ENCODE measurements at places on chromosomes 16 and 17.
A peak's percentile ranks its signal among the peaks of the same experiment; 100 is the strongest.

DNA sequence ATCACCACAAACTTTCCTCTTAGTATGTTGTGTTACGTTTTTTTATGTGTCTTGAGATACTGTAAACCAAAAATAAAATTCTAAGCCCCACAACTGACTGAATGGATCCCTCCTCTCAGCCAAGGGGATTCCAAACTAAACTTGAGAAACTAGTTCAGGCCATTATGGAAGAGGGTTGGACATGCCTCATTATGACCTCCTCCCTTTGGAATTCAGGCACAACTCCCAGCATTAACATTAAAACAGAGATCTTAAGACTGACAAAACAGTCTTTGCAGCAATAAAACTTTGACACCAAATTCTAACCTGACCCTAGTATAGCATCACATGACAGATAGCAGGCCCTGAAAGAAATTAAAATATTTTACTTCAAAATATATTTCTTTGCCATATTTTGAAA, 51.1 kb upstream of the SLC47A1 start:
- DNase-seq = no peak

GRCh38 chr16:51849715-51850114, 697.2 kb downstream of the TOX3 start:
- DNase-seq = no peak

GRCh38 chr17:78034429-78035091, 76.1 kb downstream of the TNRC6C start:
- no peak for DNase-seq

GRCh38 chr16:25048146-25048618, 33.0 kb upstream of the ARHGAP17 start:
- DNase-seq = no peak

DNA sequence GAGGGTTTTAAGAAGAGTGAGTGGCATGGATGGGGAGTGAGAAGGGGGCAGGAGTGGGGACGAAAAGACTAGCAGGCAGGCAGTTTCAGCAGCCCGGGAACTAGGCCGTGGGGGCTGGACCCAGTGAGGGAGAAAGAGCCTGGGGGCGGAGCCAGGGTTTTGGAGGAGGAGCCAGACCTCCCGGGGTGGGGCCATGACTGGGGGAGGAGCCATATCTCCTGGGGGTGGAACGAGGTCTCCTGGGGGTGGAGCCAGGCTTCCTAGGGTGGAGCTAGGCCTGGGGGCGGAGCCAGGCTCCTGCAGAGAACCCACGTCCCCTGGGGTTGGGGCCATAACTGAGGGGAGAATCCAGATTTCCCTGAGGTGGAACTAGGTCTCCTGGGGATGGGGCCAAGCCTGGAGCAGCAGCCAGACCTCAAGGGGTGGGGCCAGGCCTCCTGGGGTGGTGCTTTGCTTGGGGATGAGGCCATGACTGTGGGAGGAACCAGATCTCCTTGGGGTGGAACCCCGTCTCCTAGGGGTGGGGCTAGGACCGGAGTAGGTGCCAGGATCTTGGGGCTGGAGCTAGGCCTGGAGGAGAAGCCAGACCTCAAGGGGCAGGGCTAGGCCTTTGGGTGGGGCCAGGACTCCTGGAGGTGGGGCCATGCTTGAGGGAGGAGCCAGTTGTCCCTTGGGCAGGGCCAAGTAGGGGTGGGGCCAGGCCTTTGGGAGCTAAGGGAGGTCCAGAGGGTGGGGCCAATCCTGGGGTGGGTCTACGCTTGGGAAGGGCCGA, 41.7 kb upstream of the JPH3 start:
- DNase-seq = peak; percentile 25

DNA sequence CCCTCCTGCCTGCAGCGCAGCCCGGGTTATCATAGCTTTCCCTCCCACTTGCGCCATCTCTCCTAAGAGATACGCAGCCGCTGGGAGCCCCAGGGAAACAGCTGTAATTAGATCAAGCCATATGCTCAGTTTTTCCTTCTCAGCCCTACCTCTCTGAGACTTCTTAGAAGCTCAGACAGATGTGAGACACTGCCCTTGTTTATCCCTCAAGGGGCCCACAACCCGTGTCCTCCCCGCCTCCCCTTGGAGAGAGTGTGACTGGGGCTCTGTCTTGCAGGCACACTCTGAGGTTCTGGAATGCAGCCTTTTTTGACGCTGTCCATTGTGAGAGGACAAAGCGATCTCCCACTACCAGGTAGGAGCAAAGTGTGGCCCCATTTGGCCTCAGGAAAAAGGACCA, 31.2 kb downstream of the CIBAR2 start:
- DNase-seq = no peak

GRCh38 chr16:75486676-75487313, 8.4 kb downstream of the CHST6 start:
- no peak for DNase-seq

DNA sequence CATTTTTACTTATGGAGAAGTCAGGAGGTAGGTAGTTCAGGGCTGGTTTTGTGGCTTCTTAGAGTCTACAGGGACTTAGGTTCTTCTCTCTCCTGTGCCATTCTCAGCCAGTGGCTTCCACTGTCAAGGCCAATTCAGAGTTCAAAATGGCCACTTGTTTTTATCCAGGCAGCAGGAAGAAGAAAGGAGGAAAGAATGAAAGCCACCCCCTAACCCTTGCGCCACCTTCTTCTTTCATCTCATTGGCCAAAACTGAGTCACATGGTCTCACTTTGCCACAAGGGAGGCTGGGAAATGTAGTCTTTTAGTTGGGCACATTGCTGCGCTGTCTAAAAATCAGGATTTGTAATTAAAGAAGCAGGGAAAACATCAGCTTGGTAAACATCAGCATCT, 60.8 kb upstream of the MED9 start:
- DNase-seq = peak; percentile 80

- DNase-seq = no peak
Measured at GRCh38 chr16:80990978-80991377, 15.7 kb downstream of the CMC2 start.

- no peak for DNase-seq
Measured at GRCh38 chr17:81976332-81977210, 858 bp upstream of the ASPSCR1 start.

DNA sequence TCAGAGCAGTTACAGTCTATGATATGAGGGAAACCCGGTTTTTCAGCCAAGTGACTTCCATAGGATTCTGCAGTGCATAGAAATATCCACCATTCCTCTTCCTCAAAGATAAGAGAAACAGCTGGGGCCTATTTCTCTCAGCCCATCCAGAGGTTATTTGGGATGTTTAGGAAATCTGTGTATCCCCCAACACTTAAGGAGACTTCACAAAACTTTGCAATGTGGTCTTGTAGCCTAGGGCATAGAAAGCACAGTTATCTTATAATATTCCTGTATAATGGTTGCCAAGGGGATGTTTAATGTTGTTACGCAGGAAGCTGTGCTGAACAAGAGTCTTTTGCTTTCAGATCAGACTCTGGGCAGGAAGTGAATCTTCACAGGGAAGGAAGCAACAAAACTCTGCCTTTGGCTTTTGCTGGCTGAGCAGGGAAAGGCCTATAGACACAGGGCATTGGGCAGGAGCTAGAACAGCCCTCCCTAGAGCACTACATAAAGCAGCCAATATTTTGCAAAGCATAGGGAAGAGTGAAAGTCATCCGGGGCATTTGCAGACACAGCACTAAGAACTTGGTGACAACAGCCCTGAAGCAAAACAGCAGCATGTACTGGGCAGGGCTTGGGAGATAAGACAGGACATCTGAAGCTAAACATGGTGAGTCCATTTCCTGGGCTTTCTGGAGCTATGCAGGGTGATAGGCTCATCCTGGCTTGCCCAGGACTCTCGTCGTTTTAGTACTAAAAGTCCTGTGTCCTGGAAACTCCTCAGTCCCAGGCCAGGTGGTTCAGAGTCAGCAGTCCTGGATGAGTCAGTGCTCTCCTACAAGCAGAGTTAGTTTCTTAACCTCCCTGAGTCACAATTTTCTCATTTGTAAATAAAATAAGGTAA, 18.7 kb upstream of the BEAN1 start:
- DNase-seq = peak; percentile 76

GRCh38 chr16:11892761-11893160, 23.0 kb downstream of the GSPT1 start:
- no peak for DNase-seq

GRCh38 chr17:39069114-39069756, 82.2 kb downstream of the PLXDC1 start:
- DNase-seq = peak; percentile 34

- DNase-seq = no peak
Measured at GRCh38 chr17:32627239-32627996, 140.6 kb downstream of the CDK5R1 start.

DNA sequence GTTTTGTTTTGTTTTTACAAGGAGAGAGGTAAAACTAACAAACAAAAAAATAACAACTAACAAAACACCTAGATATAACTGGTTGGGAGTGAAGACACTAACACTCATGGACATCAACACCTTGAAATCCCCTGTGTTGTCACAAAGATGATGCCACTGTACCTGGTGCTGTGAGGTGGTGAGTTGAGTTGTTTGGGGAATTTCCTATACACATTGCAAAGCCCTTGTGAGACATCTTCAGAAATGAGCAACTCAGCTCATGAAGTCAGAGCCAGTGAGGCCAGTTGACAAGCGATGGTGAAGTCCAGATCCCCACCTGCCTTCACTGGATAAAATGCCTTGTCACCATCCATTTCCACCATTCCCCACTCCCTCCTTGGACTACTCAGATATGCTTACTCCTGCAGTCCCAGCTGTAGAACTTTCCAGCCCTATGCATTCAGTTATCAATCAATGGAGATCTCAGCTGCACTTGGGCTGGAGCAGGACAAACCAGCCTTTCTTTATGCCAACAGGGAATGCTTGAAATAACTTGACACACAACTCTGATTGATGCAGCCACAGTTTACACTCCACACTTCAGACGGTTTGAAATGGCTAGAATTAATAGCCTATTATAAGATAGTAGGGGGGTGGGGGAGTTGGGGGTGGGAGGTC, 22.2 kb downstream of the ANKFN1 start:
- no peak for DNase-seq

GRCh38 chr16:21590796-21591195, 8.6 kb upstream of the METTL9 start:
- no peak for DNase-seq

DNA sequence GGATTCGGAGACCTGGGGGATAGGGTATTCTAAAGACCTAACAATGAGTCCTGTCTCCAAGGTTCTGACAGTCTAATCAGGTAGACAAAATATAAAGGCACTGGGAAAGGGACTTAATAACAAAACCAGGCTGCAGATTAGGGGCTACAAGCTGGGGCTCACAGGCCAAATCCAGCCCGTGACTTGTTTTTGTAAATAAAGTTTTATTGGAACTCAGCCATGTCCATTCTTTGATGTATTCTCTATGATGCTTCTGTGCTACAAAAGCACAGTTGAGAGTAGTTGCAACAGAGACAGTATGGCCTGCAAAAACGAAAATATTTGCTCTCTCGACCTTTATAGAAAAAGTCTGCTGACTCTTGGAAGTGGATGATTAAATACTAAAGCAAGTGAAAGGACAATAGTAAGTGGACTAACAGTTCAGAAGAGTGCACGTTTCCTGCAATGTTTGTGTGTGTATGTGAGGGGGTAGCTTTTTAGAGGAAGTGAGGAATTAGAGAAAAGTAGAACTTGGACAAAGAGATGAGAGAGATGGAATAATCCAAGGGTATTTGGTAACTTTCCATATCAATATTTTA, 115.4 kb upstream of the ZFHX3 start:
- DNase-seq = no peak

DNA sequence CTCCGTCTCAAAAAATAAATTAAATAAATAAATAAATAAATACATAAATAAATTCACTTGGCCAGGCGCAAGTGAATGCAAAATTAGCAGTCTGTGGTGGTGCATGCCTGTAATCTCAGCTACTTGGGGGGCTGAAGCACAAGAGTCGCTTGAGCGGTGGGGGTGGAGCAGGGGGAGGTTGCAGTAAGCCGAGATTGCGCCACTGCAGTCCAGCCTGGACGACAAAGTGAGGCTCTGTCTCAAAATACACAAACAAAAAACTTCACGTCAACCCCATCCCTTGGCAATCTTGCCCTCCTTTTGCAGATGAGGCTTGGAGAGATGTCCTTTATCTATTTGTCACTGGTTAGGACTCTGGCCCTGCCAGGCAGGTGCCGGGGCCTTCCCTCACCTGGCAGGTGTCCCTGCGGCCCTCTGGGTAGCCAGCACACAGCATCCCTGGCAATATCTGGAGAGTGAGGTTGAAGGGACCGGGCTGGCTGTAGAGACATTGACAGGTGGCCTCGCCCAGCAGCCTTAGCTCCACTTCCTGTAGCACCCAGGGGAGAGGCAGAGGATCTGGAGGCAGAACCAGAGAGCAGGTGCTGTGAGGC, 4.4 kb downstream of the PRSS36 start:
- no peak for DNase-seq

Measured in SW 1271 (cell line).